ENCODE measurements at places on chromosomes 13 and 19.
A peak's percentile ranks its signal among the peaks of the same experiment; 100 is the strongest.

DNA sequence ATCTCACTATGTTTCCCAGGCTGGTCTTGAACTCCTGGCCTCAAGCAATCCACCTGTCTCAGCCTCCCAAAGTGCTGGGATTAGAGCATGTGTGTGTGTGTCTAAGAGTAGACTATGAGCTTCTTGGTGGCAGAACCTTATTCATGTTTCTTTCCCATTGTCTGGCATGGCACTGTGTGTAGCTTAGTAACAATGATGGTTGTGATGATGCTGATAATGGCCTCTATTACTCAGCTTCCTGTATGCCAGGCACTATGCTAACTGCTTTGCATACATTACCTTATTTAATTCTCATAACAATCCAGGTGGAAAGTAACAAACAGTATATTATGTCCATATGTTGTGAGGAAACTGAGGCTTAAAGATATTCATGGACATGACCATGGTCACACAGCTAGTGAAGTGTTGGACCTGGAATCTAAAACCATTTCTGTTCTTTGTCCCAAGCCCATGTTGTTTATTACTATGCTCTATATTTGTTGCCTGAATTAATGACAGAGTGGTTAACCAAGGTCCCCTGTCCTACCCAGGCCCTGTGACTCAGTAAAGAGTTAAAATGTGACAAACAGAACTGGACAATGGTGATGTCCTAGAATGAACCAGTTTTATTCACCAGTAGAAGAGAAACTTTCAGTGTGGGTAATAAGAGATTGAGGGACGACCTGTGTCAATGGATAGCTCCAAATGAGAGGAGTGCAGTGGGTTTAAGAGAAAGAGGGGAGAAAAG, 109.6 kb downstream of the KLF5 start:
- DNase-seq: no peak

DNA sequence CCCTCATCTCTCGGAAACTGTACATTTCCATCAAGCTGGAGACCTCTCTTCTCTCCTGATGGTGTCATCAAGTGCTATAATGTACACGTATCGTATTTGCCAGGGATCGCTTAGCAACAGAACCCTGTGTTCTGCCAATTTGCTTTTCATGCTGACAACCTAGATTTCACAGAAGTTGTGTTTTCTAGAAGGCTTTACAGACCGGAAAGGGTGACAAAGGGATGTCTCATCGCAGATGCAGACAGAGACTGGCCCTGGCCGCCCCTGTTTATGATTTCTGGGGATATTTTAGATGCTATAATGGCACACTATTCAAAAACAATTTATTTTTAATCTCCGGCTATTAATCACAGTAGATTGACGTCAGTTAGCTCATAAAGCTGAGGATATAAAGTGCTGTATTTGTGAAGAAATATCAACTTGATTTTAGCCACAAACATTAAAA, 291.4 kb downstream of the IRS2 start:
- DNase-seq: no peak

- no peak for DNase-seq
Measured at GRCh38 chr13:43830497-43830881, 43.7 kb upstream of the ENOX1 start.

- no peak for DNase-seq
Measured at GRCh38 chr13:44425815-44426078, 52.1 kb downstream of the SERP2 start.

DNA sequence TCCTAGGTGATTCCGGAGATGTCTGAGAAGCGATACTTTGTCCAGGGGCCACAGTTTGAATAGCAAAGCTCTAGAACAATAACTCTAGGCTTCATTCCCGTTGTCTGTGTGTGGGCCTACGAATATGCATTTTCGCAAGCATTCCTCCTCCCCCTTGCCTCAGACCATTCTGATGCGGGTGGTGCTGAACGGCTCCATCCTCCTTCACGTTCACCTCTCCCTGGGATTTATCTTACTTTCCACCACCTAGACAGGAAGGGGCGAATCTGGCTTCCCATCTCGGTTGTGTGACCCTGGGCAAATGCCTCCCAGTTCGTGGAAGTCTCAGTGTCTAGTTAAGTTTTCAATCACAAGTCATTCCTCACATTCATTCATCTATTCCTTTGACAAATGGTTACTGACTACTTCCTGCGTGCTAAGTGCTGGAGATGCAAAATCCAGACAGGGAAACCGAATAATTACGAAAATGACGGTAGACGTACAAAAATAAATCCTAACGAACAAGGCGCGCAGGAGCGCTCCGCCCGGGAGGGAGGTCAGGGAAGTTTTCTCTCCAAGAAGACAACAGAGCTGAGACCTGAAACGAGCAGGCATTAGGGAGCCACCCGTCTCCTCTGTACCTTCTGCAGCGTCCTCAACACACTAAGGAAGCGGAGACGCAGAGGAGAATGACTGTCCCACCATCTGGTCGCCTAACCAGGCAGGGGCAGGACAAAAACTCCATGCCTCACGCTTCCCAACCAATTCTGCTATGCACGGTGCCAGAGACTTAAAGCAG, 1.3 kb upstream of the CNOT3 start:
- no peak for DNase-seq

DNA sequence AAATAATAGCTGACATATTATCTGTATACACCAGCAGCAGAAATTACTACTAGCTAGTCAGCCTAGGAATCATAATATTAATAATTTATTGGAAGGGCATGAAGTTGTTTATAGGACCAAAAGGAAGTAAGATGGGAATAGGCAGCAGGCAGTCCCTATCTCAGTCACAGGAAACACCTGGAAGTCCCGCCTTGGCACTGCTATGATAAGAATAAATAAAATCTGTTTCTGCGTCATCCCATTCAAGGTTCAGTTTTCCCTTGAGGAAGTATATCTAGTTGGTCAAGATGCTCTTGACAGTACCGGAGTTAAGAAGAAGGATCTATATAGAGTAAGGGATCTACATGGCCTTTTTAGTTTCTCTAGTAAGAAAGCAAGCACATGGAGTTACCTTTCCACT, 830.8 kb downstream of the DIAPH3 start:
- DNase-seq: no peak

DNA sequence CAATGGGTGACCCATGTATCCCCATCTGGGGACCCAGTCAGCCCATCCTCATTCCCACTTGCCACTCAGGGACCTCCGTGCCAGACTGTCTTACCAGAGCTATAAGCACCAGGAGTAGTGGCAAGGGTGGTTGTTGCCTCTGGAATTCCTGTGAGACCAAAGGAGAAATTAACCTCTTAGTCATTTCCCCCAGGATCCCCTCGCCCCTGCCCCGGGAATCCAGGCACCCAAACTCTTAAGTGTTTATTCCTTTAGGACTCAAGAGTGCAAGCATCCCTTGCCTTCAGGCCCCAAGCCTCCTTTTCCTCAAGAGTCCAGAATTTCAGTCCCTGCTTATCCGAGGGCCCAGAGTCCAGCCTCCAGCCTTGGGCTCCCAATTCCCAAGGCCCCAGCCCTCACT, 9.2 kb downstream of the NTN5 start:
- no peak for DNase-seq

GRCh38 chr13:51577690-51578089, 6.6 kb upstream of the WDFY2 start:
- no peak for DNase-seq

- DNase-seq: no peak
Measured at GRCh38 chr13:43326100-43326499, 302.7 kb downstream of the DNAJC15 start.

DNA sequence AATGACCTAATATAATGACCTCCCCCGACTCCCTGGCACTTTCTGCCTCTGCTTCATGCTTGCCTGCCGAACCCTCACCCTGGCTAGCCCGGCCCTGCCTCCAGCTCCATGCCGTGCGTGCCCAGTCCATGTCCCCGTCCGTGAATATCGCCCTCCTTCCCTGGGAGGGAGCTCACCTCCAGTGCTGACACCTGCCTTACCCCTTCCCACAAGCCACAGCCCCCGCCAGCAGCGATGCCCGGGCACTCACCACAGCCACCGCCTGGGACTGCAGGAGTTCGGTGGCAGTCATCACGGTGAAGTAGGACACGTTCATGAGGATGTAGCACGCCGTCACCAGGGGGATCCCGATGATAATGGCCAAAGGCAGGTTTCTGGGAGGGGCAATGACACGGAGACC, 10.0 kb downstream of the SLC7A9 start:
- no peak for DNase-seq

GRCh38 chr13:49760558-49760957, 31.9 kb downstream of the KPNA3 start:
- no peak for DNase-seq

DNA sequence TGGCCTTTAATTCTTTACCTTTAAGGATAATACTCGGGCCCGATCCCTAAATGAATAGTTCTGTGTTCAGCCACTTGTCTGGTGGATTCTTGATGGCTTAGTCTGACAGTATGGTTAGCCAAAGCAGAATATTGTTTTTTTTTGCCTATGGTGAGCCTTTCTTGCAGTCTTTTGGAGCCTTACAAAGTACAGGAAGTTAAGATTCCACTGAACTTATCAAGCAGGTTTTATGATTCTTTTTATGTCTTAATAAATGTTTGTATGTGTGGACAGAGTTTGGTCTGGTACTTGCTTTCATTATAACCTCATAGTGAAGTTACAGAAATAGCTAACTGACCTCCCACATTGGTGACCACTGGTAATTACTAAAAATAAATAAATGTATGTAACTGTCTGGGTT, 17.1 kb downstream of the PCCA start:
- DNase-seq: no peak

- no peak for DNase-seq
Measured at GRCh38 chr19:18776288-18776594, 14.9 kb downstream of the COMP start.

- DNase-seq: no peak
Measured at GRCh38 chr13:25873242-25873612, 178.6 kb downstream of the SHISA2 start.

GRCh38 chr19:5947435-5947834, 30.5 kb downstream of the RANBP3 start:
- DNase-seq: peak; percentile 80

- no peak for DNase-seq
Measured at GRCh38 chr13:72662548-72662947, 64.9 kb downstream of the MZT1 start.

DNA sequence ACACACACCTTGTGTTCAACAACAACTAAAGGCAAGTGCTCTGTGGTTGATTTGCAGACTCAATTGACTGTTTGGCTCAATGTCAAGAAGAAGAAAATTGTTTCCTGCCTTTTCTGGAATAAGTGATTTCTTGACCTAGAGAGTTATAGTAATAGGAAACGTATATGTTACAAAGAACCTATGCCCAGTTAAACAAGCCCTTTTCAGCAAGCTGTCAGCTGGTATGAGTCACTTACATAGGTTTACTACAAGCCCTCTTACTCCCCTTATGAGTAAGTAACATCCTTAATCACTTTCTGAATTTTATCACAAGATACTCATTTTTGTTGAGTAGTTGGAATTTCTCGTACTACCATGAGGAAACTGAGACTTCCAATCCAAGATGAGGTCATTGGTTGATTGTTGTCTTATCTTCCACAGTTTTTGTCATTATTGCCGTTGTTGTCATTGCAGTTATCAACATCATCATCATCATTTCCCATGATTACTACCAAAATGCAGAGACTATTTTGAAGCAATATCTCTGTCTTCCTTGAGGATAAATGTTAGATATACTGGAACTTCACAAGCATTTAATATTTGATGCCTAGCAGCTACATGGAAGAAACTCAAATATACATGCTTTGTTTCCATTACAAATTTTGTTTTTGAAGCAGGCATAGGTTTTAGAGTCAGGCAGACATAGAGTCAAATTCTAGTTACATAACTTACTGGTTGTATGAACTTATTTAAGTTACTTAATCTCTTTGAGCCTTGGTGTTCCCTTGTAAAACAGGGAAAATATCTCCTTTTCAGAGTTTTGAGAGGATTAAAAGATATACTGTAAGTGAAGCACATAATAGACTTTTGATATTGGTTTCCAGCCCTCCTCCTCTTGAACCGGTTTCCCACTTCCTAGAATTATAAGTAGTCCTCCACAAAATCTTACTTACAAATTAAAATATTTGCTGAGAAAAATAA, 106.0 kb downstream of the RAP2A start:
- no peak for DNase-seq

GRCh38 chr13:59607172-59607571, 556.6 kb downstream of the DIAPH3 start:
- DNase-seq: no peak

DNA sequence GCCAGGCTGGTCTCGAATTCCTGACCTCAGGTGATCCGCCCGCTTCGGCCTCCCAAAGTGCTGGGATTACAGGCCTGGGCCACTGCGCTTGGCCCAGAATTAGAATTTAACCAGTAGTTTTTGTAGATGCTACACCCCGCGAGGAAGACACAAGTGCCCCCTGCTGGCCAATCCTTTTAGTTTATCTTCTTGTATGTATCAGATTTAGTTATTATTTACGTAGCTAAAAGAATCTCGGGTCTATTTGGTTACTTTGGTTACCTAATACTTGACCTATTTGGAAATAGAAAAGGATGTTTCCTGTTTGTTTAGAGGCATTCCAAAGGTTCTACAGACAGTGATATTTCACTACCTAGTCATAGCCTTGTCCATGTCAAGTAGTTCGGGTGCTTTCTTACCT, 22.0 kb downstream of the MUC16 start:
- no peak for DNase-seq

- DNase-seq: no peak
Measured at GRCh38 chr13:77335543-77335942, 8.6 kb upstream of the MYCBP2 start.

GRCh38 chr19:42360787-42361544, 29.1 kb downstream of the CNFN start:
- DNase-seq: no peak

GRCh38 chr19:51576850-51577249, 5.8 kb downstream of the ZNF175 start:
- DNase-seq: no peak

GRCh38 chr19:28065026-28065425, 1147.9 kb downstream of the UQCRFS1 start:
- no peak for DNase-seq

DNA sequence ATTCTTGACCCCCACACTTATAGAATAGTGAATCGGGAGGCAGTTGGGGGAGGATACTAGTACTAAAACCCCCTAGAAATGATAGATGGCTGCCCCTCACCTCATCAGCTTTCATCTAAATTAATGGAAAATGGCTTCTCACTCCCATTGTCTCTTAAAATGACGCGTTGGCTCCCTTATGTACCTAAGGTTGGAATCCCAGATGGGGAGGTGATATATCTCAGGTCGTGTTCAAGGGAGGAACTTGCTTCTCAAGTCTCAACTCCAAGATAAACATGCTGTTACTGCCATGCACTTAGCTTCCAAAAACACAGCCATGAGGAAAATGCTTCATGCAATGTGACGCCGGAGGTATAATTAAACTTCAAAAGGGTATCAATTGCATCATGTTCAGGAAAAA, 18.8 kb upstream of the UBE2L5 start:
- no peak for DNase-seq

- no peak for DNase-seq
Measured at GRCh38 chr19:4378886-4379285, 21.5 kb downstream of the SH3GL1 start.

- DNase-seq: no peak
Measured at GRCh38 chr19:43704002-43704705, 11.7 kb upstream of the IRGC start.

- no peak for DNase-seq
Measured at GRCh38 chr19:33773704-33774624, 22.7 kb upstream of the KCTD15 start.

Data from lower lobe of right lung (tissue), 2 donors.